ENCODE measurements at places on chromosomes 7 and 10.

DNA sequence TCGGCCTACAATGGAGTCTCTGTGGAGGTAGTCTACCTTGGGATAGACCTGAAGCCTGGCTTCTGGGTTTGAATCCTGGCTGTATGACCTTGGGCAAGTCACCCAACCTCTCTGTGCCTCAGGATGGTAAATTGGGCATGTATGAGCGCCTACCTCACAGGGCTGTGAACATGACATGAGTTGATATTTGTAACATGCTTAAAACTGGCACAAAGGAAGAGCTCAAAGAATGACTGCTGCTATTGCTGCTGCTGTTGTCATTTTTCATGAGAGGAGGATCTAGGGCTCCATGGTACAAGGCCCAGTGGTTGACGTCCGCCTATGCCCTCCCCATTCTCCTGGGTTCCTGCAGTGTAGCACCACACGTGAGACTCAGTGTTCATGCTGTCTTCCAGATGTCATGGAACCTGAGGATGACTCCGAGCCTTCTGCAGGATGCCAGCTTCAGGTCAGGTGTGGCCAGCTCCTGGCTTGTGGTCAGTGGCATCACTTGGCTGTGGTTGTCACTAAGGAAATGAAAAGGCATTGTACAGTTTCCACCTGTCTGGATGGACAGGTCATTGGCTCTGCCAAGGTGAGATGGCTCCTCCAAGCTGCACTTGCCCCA is 95.0 kb downstream of the WDFY4 start:
- no peak for DNase-seq

- no peak for DNase-seq
Measured at GRCh38 chr10:61837755-61838171, 63.7 kb upstream of the ARID5B start.

DNA sequence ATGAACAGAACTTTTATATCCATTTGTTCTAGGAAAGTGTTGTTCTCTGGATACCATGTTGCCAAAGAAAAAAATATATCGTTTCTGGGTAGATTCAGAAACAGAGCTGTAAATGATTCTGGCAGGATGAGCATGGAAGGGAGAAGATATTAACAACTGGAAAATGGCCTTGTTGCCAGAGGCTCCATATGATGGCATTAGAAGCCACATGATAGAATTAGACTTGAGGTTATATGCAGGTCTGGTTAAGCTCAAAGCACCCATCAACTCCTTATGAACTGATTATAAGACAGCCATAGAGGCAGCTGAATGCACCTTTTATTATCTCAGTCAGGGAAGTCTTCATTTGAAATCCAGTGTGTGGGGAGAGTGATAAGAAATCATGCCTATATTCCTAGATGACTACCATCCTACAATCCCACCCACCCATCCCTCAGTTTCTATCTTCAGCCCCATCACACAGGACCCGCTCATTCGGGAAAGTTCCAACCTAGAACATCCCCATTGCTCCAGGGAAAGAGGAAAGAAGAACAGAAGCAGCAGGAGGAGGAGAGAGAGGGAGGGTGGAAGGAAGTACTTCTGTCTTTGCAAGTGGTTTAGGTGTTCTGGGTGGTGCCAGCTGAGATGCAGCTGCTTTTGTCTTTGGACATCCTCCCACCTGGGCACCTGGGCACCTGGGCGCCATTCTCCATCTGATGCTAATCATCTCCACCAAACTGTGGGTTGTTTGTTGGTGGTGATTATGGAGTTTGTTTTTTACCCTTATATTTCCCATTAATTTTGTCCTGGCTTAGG is 25.5 kb upstream of the TRIL start:
- no peak for DNase-seq

GRCh38 chr7:83271212-83272099 is 108.8 kb upstream of the PCLO start:
- DNase-seq = no peak

DNA sequence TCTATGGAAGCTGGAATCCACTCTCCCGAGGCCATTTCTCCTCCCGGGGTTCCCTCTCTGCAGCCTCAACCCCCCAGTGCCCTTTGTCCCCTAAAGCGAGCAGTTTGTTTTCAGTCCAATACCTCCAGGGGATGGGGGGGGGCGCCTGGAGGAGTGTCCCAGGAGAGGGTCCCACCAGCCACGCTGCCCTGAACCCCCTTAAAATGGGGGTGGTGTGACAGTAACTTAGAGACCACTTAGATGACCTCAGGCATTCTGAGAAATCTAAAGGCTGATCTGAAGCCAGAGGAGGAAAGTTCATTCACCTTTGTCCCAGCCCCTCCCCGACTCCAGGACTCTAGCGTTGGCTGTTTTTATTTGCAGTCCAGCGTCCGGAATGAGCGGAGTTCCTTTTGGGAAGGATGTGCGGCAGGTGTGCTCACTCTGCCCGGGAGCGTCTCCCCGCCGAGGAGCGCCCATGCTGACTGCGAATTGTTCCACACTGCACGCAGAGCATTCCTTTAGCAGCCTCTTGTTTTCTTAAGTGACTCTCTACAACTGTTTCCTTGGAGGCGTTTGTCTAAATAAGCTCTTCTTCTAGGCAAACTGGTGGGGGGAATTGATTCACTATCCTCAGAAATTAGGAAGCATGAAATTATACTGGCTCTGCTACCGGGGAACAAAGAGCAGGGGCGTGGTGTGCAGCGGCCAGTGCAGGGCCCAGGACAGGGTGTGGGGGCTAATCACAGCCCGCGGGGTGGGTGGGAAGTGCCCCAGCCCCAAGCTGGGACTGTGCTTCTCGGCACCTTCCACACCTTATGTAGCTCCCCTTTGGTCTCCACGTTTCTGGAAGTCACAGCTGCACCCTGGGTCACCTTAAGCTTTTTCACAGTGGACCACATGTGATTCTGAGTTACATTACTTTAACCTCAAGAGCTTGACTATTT is 46.3 kb downstream of the SYPL1 start:
- DNase-seq = no peak

- DNase-seq = no peak
Measured at GRCh38 chr10:6346631-6347030, 143.9 kb downstream of the PFKFB3 start.

DNA sequence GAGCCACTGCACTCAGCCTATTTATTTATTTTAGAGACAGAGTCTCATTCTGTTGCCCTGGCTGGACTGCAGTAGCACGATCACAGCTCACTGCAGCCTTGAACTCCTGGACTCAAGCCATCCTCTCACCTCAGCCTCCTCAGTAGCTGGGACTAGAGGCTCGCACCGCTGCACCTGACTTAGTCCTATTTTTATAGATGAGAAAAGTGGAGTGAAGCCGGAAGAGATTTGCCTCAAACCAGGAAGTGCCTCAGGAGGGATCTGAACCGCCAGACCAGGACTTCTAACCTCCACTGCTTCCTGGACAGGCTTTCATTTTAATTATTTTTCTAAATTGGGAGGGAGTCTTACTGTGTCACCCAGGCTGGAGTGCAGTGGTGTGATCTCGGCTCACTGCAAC is 17.5 kb upstream of the CLIP2 start:
- DNase-seq = no peak

DNA sequence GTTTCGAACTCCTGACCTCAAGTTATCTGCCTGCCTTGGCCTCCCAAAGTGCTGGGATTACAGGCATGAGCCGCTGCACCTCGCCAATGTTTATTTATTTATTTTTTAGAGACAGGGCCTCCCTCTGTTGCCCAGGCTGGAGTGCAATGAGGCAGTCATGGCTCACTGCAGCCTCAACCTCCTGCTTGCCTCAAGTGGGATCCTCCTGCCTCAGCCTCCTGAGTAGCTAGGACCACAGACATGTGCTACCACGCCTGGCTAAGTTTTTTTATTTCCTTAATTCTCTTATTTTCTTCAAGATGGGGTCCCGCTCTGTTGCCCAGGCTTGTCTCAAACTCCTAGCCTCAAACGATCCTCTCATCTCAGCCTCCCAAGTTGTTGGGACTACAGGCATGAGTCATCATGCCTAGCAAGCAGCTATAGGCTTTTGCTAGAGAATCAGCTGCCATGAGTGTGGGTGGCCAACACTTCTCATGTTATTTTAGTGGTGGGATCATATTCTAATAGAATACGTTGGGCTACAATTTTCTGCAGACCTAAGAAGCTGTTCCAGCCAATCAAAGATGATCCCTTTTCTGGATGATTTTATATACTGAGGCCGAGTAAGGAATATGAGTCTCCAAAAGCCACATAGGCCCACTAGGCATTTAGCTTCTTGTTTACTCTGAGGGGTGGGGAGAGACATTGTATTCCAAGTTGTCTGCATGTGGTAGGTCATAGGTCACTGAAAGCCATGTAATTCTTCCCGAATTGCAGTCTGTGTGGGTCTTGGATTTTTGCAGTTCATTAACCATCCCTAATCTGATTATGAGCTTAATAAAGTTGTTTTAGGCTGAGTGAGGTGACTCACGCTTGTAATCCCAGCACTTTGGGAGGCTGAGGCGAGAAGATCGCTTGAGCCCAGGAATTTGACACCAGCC is 7.6 kb upstream of the TMEM248 start:
- no peak for DNase-seq

DNA sequence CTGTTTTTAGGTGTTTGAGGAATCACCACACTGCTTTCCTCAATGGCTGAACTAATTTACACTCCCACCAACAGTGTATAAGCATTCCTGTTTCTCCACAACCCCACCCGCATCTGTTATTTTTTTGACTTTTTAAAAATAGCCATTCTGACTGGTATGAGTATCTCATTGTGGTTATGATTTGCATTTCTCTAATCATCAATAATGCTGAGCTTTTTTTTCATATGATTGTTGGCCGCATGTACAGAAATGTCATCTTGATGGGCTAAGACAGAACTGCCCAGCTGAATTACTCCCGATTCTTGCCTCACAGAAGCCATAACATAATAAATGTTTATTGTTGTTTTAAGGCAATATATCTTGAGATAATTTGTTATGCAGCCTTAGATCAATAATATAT is 93.1 kb upstream of the DKK1 start:
- DNase-seq = no peak

GRCh38 chr7:44145479-44145968 is 4.4 kb upstream of the MYL7 start:
- peak; percentile 43 for DNase-seq

Measured in activated CD4-positive, alpha-beta T cell treated with anti-CD3 and anti-CD28 coated beads, Interleukin-2, amount 10 ng/mL, durations not matched to agents 7 days and 5 days (primary cell).